Activated CD8-positive, alpha-beta memory T cell treated with anti-CD3 and anti-CD28 coated beads, Interleukin-2, amount 10 ng/mL, durations not matched to agents 7 days and 5 days (primary cell): ENCODE measurements at places on chromosomes 5 and 9.

DNA sequence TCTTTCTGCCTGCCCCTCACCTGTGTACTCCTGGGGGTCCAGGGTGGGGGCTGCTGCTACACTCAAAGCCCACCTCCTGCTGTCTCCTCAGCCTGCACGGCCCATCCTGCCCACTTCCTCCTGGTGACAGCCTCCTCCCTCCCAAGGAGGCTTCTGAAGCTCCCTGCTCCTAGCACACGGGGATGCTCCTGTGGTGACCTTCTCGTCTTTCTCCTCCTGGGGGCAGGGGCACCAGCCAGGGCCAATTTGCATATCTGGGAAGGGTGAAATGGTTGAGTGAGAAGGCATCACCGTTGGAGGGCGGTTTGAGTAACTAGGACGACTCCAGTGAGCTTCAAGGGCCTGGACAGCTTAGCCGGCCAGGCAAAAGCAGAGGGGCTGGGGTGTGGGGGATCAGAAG is 51.9 kb upstream of the COL5A1 start:
- DNase-seq = peak; percentile 1

DNA sequence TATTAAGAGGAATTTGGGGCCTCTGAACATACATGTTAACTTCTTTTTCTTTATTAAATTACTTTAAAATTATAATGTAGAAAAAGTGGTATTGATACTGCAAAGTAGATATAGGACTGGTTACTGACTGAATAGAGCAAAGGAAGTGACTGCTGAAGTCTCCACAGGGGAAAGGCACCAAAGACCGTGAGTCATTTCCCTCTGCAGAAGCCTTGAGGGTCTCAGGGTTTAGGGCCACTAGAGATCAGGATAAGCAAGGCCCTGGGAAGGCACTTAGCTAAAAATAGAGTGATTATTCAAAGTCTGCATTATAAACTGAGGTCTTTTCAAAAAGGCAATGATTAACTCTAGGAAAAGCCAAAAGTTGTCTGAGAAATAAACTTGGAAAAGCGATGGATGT is 44.7 kb upstream of the ITGA1 start:
- peak; percentile 51 for DNase-seq

DNA sequence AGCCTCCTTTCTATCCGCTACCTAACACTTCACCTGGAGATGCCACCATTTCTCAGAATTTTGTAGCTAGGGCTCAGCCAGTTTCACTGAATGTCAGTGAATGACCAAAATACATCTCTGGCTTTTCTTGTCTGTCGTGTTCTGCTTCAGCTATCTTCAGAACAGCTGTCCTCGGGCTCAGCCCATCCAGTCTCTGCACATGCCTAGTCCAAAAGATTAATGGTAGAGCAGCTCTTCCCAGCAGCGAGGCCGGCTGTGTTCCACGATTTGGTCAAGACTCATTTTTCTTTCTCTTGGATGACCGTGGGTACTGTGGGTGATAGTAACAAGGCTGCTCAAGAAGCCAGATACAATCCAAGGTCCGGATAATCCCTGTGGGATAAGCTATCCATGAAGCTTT is 342.8 kb downstream of the GABRG2 start:
- no peak for DNase-seq

DNA sequence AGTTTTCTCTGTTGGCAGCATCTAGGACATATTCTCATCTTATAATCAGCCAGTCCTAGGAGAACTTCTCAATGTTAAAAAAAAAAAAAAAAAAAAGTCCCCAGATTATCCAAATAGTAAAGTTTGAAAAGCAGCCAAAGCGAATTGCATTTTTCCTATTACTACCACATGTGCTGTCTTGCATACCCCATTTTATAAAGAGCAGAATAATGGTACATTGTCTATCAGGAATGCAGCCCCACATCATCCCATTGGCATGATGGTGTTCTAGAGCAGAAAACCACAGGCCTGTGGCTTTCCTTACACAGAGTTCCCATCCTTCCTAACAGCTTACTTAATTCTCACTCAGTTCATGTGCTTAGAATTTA is 381.6 kb downstream of the TMEM38B start:
- no peak for DNase-seq

GRCh38 chr5:61551637-61552313 is 219.7 kb downstream of the ZSWIM6 start:
- DNase-seq = no peak

- no peak for DNase-seq
Observed at GRCh38 chr9:4272126-4272525, 27.7 kb downstream of the GLIS3 start.

- no peak for DNase-seq
Observed at GRCh38 chr5:1367149-1367548, 22.2 kb upstream of the CLPTM1L start.

GRCh38 chr5:98982880-98983279 is 54.1 kb upstream of the CHD1 start:
- DNase-seq = no peak

DNA sequence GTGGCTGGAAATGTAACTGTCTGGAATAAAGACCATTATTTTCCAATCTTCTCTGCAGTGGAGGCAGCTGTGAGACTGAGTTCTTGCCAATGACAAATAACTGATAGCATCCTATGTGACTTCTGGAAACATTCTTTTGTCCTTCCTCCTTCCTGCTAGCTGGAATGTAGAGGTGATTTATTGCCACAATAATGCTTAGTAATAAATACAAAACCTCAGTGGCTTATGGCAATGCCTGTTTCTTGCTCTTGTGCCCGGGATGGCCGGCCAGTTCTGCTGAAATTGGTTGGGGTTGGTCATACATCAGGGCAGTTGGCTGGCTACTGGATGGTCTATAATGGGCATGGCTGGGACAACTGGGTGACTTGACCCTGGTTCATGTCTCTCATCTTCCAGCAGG is 12.2 kb upstream of the TEX48 start:
- DNase-seq = no peak

- DNase-seq = no peak
Observed at GRCh38 chr5:116466727-116467464, 107.7 kb downstream of the SEMA6A start.

DNA sequence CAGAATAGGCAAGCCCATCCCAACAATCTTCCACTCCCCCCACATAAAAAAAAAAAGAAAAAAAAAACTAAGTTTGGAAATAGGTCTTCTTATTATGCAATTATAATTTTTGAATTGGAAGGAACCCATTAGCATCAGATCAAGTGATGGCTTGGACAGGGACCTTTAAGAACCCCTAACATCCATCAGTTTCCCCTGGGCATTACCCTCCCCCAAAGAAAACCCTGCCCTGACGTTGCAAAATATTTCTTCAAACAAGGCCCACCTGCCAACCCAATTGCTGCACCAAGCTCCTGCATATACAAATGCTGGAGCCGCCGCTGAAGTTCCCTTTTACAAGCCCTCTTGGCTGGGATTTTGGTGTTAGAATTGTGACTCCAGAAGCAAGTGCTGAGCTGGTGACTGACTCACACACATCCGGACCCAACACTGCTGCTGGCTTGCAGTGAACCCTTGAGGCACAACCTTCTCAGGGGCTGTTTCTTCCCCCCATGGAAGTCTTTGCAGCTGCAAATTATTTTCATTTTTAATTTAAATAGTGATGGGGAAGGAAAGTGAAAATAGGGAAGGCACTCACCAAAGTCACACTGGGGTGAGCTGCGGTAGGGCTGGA is 56.1 kb upstream of the AFAP1L1 start:
- DNase-seq = peak; percentile 21

- DNase-seq = no peak
Observed at GRCh38 chr5:51172903-51173626, 210.2 kb upstream of the ISL1 start.

DNA sequence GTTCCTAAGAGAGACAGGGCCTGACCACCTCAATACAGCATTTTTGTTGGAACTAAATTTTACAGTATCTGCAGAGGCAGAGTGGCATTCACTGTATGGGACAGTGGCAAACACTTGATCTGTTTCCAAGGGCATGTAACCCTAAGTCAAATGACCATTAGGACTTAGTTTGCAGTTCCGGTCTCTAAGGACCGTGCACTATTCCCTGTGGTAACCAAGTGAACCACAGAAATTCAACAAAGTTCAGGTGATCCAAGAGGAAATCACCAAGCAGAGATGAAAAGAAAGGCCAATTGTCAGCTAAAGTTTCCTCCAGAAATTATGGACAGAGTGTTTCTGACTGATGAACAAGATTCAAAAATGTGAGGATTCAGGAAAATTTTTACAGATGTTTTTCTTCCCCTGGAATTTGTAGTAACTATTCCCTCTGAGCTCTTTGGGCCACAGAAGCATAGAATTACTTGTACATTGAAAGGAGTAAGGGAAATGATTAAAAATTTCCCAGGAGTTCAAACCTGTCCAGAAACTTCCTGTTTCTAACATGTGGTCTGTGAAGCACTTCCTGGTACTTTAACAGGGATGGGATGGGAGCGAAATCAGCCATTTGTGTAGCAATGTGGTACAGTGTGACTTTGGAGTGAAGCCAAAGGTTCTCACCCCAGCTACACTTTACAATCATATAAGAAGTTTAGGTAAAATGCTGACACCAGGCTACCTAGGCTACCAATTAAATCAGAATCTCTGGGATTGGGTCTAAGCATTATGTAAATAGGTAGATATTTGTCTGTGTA is 266.1 kb upstream of the MAP3K1 start:
- DNase-seq = no peak

DNA sequence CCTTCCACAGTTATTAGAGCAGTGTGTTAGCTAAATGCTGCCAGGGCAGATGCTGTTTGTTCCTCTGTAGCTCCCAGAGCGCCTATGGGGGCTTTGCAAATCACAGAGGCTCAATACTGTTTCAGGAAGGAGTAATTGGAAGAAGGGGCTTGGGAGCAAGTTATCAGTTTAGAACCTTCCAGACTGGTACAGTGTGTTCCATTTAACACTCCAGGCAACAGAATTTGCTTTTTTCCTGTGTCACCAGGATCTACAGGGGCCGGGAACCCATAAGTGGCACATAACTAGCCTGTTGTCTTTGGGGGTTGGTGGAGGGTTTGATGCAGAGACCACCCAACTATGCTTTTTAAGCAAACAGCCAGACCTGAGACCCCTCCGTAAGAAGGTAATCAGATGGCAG is 307.3 kb upstream of the KCNN2 start:
- DNase-seq = no peak

- no peak for DNase-seq
Observed at GRCh38 chr5:156094001-156094400, 233.0 kb upstream of the SGCD start.

DNA sequence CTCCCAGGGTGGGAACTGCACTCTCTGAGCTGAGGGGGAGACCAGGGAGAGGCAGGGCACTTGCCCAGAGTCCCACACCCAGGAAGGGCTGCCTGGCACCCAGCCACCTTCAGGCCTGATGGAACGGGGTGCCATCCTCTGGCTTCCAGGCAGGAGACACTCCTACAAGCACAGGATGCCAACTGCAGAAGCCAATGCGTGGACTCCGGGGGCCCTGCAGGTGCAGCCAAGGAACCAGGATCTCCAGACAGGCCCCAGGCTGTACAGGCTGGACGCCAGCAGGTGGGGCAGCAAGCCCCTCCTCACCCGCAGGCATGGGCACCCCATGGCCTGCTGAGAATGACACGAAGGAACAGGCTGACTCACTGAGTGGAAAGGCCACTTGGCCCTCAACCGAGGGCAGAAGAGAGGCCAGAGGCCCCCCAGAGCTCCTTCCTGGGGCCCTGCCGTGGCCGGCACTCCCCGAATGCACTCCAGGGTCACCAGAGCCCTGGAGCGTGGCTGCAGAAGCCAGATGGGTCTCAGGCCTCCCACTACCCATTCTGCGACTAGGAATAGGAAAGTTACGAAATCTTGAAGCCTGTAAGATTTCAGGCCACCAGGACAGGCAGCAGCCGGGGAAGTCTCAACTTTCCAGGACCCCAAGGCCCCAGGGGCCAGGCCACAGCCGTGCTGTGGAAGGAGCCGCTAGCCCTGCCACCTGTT is 15.7 kb downstream of the NACC2 start:
- DNase-seq = no peak

- peak; percentile 73 for DNase-seq
Observed at GRCh38 chr5:135457424-135458071, 5.4 kb upstream of the TIFAB start.

- no peak for DNase-seq
Observed at GRCh38 chr9:130309689-130310455, 44.3 kb downstream of the HMCN2 start.

DNA sequence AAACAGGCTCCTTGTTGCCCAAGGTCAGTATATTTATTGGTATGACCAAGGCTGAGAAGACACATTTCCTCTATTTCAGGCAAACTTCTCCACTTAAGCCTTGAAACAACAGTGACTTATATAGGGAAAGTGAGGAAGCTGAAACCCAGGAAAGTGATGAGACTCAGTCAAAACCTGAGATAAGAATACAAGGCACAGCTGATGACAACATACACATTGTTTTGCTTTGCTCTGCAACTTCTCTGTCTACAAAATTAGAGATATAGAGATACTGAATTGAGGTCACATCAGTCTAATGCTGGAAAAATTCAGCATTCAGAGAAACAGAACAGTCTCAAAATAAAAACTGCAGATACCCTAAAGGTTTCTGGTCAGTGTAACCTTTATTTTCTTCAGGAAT is 586.1 kb downstream of the DNAH5 start:
- no peak for DNase-seq

DNA sequence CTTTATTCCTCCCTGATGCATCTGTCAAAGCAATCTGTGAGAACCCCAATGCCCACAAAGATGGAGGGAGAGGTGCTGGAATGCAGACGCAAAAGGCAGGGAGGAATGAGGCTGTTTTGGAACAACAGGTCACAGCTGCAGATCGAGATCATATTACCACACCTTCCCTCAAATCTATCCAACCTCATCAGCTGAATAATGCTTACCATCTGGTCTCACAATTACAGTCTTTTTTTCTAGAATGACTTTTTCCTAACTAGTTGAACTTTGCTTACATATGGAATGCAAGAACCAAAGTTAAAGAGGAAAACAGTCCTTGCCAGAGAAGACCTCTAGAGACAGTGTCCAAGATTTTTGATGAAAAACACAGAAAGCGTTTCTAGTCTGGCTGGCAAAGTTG is 158.1 kb downstream of the LPAR1 start:
- DNase-seq = no peak

- DNase-seq = no peak
Observed at GRCh38 chr5:80967500-80968181, 7.5 kb downstream of the RASGRF2 start.
